ENCODE measurements at places on chromosomes 1 and 21.

DNA sequence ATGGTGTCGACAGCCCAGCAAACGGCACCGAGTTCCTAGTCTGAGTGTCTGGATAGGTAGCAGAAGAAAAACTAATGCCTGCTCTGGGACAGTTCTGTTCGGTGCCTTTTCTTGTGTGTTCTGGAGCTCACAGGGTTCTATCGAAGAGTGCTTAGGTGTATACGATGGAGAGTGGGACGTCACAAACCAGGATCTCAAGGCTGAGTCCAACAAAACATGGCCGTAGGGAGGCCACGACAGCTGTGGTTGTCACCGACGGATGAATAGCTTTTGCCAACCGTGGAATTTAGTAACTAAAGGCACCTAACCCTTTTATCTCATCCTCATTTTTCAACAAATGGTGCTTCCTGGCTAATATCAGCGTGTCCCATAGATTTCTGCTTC lies 635 bp upstream of the SYNJ1 start:
- no peak for DNase-seq

DNA sequence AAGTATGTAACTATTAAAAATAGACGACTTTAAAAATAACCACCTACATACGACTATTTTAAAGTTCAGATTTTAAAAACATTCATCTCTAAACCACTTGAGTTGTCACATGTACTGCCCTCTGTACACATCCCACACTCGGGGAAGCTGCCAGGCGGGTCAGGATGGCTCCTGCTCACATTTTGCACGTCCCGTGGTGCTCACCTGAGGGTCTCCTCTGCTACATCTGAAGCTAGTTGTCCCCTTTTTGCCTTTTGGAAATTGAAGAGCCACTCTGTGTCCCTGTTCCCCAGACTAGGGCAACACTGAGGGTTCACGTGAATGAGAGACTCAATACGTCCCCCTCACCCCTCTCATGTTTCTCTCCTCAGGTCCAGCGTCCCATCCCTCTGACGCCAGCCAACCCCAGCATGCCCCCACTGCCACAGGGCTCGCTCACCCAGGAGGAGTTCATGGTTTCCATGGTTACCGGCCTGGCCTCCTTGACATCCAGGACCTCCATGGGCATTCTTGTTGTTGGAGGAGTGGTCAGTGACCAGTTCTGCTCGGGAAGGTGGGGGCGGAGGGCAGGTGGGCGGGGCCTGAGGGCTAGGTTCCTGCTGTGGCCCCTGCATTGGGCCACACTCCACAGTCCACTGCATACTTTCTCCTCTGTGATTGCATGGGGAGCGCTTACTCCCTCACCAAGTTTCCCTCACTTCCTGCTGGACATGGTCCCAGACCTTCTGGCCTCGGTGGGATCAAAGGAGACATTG lies 13.0 kb upstream of the MIIP start:
- DNase-seq = no peak

GRCh38 chr1:39134768-39135333 lies 69.6 kb upstream of the MACF1 start:
- DNase-seq = no peak

GRCh38 chr1:29356663-29357062 lies 120.3 kb downstream of the PTPRU start:
- DNase-seq = no peak

DNA sequence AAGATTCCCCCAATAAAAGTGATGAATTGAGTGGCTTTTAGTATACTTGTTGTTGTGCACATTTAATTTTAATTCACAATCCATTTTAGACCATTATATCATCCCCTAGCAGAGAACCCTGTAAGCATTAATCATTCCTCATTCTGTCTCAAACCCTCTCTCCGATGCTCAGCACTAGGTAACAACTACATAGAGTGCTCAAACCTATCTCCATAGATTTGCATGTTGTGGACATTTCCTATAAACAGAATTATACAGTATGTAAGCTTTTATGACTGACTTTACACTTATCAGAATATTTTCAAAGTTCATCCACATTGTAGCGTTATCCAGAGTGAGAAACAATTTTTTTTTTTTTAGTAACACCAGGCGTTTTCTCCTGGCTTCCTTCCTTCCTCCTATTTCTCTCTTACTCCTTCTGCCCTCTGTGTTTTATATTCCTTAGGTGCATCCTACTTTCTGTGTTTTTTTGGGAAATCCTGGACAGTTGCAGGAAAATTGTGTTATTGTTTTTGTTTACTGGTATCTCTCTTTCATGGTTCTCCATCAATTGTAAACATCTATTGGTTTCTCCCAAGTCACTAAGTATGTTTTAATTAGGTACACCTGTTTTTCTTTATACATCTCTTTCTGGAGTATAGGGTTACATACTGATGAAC lies 1528.0 kb upstream of the TPTE start:
- no peak for DNase-seq

DNA sequence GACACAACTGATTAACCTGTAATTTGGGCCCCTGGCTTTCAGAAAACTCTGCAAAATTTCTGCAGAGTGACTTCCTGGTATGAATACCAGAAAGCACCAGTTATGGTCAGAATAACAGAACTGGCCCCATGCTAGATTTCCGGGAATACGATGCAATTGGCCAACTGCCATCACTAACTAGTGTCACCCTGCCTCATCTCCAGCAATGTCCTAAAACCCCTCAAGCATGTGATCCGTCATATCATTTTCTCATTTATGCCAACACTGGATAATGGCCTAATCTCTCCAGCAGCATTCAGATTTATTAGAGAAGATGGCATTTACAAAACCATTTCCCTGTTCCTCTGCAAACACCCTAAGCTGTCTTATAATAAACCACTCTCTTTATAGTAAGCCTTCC lies 15.4 kb downstream of the KAZN start:
- DNase-seq = no peak

DNA sequence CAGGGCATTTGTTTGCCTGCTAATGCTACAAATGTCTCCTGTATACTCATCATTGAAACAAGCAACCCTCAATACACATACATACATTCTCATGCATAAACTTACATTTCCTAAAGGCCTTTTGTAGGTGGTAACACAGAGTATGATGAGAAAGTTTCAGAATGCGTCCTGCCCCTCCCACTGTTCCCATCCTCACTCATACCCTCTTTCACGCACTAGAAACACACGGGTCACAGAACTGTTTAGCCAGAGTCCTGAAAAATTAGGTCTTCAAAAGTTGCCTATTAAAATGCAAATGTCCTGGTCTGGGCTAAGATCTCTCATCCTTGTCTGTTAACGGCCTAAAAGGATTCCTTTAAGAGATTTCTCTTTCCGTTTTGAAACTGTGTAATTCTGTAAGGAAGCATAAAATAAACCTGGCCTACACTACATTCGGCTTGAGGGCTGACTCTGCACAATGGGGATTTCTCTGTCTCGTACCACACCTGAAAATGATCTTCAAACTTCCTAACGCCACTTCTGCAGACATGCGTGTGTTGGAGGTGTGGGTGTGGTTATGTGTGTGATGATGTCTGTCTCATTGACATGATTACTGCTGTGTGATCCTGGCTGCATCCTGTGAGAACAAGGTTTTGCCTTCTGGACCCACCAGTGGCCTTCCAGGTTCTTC lies 5.3 kb upstream of the FCER1A start:
- no peak for DNase-seq

- peak; percentile 9 for DNase-seq
These were observed 45.7 kb upstream of the HOOK1 start for GRCh38 chr1:59768792-59769735.

DNA sequence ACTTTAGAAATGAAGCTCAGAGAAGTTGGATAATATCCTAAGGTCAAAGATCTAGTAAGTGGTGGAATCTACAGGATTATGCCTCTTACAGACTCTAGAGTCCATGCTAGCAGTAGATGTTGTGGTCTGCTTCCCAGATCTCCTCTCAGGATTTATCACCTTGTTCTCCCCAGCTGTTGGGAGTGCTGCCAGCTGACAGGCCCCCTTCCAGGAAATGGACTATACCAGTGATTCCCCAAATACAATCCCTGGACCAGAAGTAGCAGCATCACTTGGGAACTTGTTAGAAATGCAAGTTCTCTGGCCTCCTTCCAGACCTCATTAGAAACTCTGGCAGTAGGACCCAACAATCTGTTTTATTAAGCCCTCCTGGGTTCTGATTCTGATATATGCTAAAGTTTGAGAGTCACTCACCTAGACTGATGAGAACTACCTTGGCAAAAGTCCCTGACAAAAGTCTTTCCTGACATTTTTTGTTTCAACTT lies 24.5 kb upstream of the NTNG1 start:
- DNase-seq = no peak

GRCh38 chr1:184953600-184954219 lies 20.6 kb downstream of the NIBAN1 start:
- DNase-seq = no peak

GRCh38 chr1:109535971-109536491 lies 3.6 kb upstream of the GPR61 start:
- no peak for DNase-seq

DNA sequence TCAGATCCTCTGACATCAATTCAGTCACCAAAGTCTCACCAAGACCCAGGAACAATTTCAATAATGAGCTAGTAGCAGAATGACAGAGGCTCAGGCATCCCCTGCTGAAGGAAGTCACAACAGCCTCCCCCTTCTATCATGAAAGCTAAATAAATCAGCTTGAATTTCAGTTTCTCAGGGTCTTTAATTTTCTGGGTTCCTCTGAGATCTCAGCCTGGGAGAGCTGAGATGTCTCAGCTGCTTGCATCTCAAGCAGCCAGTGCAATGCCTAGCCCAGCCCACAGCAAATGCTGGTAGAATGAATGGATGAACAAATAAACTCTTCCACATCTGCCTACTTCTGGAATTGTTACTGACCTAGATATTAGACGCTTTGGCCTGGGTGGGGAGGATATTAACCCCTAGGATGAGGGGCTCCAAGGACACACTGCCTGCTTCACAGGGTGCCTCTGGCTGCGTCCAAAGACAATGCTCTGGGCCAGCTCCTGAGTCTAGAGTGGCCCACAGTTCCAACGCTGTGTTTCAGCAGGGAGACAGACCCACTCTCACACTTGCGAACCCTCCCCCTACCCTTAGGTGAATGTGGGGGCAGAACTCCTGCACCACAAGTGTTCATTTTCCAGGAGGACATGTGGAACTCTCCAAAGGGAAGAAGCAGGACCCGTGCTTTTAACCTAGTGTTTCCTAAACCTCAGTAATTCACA lies 11.2 kb upstream of the LORICRIN start:
- no peak for DNase-seq

DNA sequence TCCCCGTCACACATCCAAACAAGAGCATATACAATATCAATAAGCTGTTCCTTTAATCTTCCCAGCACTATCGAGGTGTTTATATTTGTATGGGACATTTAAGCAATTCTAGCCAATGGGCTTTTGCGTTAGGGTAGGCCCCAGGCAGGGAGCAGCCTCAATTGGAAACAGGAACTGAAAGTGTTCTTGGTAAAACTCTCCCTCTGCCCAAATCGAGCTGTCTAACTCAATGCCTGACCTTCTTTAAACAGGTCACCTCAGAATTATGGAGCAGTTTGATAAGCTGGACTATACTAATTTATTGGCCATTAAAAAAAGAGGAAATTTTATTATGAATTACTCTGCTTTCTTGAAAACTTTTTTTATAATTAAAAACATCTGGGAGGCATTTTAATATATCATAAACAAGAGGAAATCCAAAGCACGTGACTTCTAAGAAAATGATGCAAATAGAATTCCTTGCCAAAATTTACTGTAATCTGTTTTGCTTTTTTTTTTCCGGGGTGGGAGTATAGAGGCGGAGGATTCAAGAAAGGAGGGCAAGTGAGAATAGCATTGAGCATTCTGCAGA lies 498.1 kb downstream of the LMO4 start:
- DNase-seq = no peak

GRCh38 chr1:228540161-228540917 lies 53.2 kb downstream of the RNF187 start:
- no peak for DNase-seq

DNA sequence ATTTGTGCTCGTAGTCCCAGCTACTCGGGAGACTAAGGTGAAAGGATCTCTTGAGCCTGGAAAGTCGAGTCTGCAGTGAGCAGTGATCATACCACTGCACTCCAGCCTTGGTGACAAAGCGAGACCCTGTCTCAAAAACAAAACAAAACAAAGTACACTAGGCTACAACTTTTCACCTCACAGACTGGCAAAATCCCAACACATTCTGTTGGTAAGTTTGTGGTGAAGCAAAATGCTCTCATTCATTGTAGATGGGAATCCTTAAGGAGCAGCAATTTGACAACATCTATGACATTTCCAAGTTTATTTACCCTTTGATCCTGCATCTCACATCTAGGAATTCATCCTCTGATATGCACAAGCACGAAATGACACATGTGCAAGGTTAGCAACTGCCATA lies 20.2 kb upstream of the SLC1A7 start:
- no peak for DNase-seq

- no peak for DNase-seq
These were observed 53.5 kb downstream of the LDLRAD2 start for GRCh38 chr1:21865609-21865942.

DNA sequence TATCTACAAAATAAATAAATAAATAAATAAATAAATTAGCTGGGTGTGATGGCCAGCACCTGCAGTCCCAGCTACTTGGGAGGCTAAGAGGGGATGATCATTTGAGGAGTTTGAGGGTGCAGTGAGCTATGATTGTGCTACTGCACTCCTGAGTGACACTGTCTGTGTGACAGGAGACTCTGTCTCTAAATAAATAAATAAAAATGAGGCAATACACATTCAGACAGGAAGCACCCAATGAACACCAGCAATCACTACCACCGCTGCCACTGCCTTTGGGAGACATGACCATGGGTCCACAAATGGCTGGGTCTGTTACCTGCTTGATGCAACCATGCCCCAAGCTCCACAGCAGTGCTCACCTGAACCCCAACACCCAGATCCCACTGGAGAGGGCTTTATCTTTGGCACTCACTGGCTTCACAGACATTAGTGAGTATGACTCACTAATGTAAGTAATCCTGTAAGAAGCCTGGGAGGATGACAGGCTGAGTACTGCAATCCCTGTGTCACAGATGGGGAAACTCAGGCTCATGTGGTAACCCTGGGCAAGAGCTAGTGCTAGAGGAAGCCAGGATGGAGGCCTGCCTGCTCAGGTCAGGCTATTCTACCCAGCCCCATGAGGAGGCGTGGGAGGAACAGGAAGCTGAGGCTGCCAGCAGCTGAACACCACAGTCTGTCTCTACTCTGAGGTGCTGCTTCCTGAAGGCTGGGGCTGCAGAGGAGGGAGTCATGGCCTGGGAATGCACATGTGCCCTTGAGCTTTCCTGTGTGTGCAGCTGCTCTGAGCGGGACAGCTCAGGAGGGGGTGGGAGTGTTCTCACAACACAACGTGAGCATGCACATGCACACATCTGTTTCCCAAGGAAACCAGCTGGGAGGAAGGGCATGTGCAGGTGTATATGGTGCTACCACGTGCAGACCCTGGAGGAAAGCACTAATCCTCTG lies 43.0 kb downstream of the SLC9A1 start:
- peak; percentile 65 for DNase-seq

- DNase-seq = no peak
These were observed 307.1 kb downstream of the MATN1 start for GRCh38 chr1:30416221-30416820.

GRCh38 chr21:28627261-28627660 lies 365.4 kb downstream of the LTN1 start:
- DNase-seq = no peak

All from prostate gland (tissue), 2 donors.